ENCODE measurements at places on chromosomes 3 and 15. TPM values are rescaled to one million over a fixed set of nuclear protein-coding genes. Genes with fewer than 3 reads are reported as not detected.

DNA sequence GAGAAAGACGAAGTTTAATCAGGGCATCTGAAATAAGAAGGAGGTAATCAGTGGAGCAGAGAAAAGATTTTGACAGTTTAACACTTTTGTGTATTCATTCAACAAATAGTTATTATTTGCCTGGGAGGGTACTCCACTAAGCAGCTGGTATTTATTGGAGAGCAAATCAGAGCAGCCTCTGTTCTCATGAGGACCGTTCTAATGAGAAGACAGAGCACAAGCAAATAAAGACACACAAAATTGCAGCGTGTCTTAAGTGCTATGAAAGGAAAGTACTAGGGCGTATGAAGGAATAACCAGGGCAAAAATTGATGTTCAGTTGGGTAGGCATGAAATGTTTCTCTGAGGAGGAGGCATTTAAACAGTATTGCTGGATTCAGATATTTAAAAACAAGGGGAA is 302.9 kb upstream of the RARB start:
- DNase-seq = no peak

GRCh38 chr3:190811775-190812480 is 50.6 kb downstream of the GMNC start:
- DNase-seq = no peak

DNA sequence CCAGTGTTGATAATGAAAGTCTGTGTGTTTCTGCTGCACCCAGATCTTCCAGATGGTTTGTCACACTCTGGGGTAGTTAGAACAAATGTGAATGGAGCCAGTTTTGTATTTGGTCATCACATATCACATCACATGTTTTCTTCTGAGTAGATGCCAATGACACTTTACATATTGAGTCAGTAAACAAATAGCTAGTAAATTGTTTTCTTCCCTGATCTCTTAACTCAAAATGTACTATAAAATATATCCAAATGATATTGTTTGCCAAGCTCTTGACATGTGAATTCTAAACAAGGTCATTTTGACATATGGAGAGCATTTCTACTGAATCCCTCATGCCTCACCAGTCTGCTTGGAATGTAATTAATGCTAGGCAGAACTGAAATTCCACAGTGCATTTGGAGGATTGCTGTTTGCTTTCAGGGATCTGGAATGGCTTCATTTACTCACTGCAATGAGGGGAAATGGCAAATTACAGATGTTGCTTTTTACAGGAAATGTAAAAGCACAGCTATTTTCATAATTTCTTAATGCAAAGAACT is 45.0 kb downstream of the PDHB start:
- DNase-seq = no peak

DNA sequence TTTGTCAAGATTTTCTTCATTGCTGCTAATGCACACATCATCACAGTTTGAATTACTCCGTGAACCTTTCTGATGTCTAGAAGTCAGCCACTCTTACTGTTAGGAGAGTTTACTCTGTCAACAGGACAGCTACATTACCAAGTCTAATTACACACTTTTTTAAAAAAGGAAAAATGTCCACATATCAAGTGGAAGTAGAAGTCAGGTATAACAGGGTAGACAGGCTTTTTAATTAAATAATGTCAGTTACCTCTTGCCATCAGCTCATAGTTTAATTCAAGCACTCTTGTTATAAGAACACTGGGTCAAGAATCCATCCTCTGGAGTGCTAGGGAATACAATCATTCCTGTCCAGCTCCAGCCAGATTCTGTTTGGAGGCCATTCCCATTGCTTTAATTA is 232.8 kb downstream of the TAFA4 start:
- no peak for DNase-seq

- no peak for DNase-seq
These were observed 83.6 kb downstream of the BDH1 start for GRCh38 chr3:197472151-197472550.

DNA sequence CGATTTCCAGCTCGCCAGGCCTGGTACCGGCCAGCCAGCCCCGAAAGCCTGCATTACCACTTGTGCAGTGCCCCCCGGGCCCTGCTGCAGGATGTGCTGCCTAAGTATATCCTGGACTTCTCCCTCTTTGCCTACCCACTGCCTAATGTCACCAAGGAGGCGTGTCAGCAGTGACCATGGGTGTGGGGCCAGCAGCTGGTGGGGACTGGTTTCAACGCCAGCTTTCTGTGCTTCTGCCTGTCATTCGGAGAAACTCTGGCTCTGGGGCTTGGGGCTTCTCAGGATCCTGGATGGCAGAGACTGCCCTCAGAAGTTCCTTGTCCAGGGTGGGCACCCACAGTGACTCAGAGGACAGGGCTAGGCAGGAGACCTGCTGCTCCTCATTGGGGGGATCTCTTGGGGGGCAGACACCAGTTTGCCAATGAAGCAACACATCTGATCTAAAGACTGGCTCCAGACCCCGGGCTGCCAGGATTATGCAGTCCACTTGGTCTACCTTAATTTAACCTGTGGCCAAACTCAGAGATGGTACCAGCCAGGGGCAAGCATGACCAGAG is 1.5 kb downstream of the CHST14 start:
- DNase-seq = no peak

DNA sequence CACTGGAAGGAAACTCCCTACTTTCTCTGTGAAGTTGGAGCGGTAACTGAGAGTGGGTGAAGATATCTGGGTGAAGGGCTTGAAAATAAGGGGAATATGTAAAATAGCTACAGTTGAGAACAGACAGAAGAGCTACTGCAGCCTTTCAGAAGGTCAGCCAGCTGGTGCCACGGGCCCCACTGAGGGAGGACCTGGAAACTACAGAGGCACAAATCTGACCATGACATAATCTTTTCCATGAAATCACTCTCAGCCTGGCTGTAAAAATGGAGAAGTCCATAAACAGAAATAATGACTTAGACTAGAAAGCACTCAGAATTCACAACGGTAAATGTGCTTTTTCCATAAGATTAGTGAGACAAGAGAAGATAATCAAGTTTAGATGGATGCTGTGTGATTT is 46.4 kb downstream of the ST3GAL6 start:
- no peak for DNase-seq

The TMEM207 gene
- not detected for total RNA-seq

The TM2D3 gene
- total RNA-seq = 40.3 TPM

The CCNB2 gene
- total RNA-seq = 0.98 TPM

The INSYN1 gene
- 2.0 TPM for total RNA-seq

The PARP15 gene
- total RNA-seq = 5.4 TPM
